ENCODE measurements at places on chromosomes 6 and 20. TPM values are rescaled to one million over a fixed set of nuclear protein-coding genes. Genes with fewer than 3 reads are reported as not detected.

ADGB gene
- not detected for total RNA-seq

DNA sequence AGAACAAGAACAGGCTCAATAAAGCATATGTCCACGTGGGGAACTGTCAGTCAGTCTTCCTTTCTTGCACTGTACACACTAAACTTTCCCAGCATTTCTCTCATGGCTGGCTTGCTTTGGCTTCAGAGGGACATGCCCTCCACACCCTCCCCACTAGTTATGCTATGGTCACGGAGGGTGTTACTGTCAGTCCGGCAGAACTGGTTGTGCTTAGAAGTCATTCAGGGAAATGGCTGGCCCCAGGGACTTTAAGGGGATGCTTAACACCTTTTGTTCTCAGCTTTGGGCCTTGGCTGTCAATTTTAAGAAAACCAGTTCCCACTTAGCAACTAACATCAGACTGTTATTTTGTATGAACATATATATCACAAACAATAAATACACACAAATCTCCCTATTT is 55.1 kb downstream of the ELOVL5 start:
- H3K4me1 ChIP-seq: peaks cover 4% of the 10 kb centered on the region
- no peak overlapping the region for H3K4me3 ChIP-seq
- no peak overlapping the region for H3K27ac ChIP-seq
- DNase-seq: no peak
- H3K36me3 ChIP-seq: no peaks in the 10 kb centered on the region
- no peaks in the 10 kb centered on the region for H3K27me3 ChIP-seq

HLA-DOB gene
- 2.7 TPM for total RNA-seq

- H3K27me3 ChIP-seq: no peaks in the 10 kb centered on the region
- H3K36me3 ChIP-seq: no peaks in the 10 kb centered on the region
- no peak overlapping the region for H3K4me3 ChIP-seq
- DNase-seq: no peak
Measured at GRCh38 chr6:110340392-110340965, 17.7 kb downstream of the METTL24 start.

GRCh38 chr6:158066136-158066781 is 84.6 kb downstream of the SYNJ2 start:
- no peaks in the 10 kb centered on the region for H3K27me3 ChIP-seq
- H3K4me3 ChIP-seq: no peak overlapping the region
- H3K36me3 ChIP-seq: peaks cover 11% of the 10 kb centered on the region
- peaks cover 19% of the 10 kb centered on the region for H3K4me1 ChIP-seq
- no peak for DNase-seq
- no peak overlapping the region for H3K27ac ChIP-seq

CLPSL1 gene
- not detected for total RNA-seq

TOMM6 gene
- total RNA-seq: 105 TPM

GRCh38 chr6:106118835-106119431 is 32.8 kb downstream of the PRDM1 start:
- H3K4me3 ChIP-seq: no peak overlapping the region
- DNase-seq: no peak
- H3K27ac ChIP-seq: no peak overlapping the region

HRH3 gene
- not detected for total RNA-seq

GRCh38 chr6:113979937-113980336 is 9.0 kb upstream of the HDAC2 start:
- H3K4me1 ChIP-seq: no peaks in the 10 kb centered on the region
- DNase-seq: no peak
- no peak overlapping the region for H3K27ac ChIP-seq
- no peak overlapping the region for H3K4me3 ChIP-seq

GHRH gene
- total RNA-seq: not detected

- H3K27ac ChIP-seq: no peak overlapping the region
- no peaks in the 10 kb centered on the region for H3K36me3 ChIP-seq
- no peaks in the 10 kb centered on the region for H3K27me3 ChIP-seq
- H3K4me1 ChIP-seq: no peaks in the 10 kb centered on the region
Measured at GRCh38 chr20:33465481-33466302, 22.1 kb upstream of the SNTA1 start.

DNA sequence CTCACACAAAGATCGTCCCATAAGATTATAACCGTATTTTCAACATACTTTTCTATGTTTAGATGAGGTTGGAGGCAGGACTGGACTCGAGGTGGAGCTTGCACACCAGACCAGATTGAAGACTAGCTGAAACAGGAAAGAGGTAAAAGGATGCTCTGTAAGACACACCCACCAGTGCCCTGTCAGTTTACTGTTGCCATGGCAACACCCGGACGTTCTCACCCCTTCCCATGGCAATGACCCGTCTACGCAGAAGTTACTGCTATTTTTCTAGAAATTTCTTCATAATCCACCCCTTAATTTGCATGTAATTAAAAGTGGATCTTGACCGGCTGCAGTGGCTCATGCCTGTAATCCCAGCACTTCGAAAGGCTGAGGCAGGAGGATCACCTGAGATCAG is 13.6 kb upstream of the SRSF6 start:
- H3K27me3 ChIP-seq: no peaks in the 10 kb centered on the region
- H3K36me3 ChIP-seq: no peaks in the 10 kb centered on the region
- no peak overlapping the region for H3K4me3 ChIP-seq
- DNase-seq: no peak
- H3K4me1 ChIP-seq: no peaks in the 10 kb centered on the region

PCSK2 gene
- total RNA-seq: 0.98 TPM

DNA sequence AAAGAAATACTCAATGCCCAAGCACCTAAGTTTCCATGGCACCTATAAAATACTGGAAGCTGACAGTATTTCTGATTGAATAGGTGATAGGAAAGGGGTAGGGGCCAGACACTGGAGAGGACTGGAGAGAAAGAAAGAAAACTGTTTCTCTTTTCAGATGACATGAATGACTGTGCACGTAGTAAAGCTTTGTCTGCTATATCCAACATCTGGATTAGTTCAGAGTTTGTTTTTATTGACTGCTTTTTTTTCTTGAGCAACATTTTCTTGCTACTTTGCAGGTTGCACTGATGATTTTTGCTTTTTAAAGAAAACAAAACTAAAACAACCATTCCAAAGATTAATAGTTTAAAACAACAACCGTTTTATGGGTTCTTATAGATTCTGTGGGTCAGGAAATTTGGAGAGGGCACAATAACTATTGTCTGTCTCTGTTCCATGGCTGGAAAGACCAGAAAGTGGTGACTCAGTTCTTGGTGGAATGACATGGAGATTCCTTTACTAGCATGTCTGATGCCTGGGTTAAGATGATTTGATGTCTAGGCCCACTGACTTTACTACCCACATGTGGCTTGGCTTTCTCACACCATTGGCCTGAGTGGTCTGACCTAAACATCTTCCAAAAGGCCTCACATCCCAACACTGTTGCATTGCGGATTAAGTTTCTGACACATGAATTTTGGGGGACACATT is 12.2 kb upstream of the LRP11 start:
- H3K27me3 ChIP-seq: no peaks in the 10 kb centered on the region
- H3K4me1 ChIP-seq: no peaks in the 10 kb centered on the region
- DNase-seq: no peak
- H3K4me3 ChIP-seq: no peak overlapping the region
- H3K36me3 ChIP-seq: no peaks in the 10 kb centered on the region
- no peak overlapping the region for H3K27ac ChIP-seq

DNA sequence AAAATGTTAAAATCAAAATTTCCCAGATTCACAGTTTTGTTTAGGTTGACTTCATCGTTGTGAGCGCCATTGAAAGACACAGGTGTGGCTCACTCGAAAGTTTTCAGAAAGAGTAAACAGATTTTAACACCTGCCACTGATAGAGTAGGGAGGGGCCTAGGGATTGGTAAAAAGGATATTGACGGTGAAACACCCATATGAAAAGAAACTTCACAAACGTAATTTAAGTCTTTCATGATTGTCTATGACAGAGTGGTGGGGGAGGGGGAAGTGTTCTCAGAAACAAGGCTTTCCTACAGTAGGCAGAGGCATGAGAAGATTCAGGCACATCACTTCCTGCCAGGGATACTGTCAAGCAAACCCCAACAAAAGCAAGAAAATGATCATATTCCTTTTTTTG is 101.4 kb downstream of the PERP start:
- no peaks in the 10 kb centered on the region for H3K27me3 ChIP-seq
- no peak for DNase-seq
- H3K4me1 ChIP-seq: no peaks in the 10 kb centered on the region
- no peaks in the 10 kb centered on the region for H3K36me3 ChIP-seq
- H3K27ac ChIP-seq: no peak overlapping the region

DNA sequence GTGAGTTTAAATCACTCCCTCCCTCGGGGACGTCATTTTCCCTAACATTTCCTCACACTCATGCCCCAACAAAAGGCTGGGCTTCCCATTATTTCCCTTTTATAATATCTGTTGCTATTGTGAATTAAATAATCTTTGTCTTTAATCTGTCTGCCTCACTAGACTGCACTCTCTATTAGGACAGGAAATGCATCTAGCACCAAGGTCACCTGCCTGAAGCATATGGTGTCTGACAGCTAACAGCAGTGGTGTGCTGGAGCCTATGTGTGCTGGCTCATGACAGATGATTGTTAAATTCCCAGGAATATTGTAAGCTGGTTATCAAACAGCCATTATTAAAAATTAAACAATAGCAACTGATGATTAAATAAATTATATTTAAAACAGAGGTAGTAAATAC is 237.0 kb upstream of the CEP162 start:
- H3K4me1 ChIP-seq: no peaks in the 10 kb centered on the region
- no peaks in the 10 kb centered on the region for H3K36me3 ChIP-seq
- H3K27ac ChIP-seq: no peak overlapping the region
- no peaks in the 10 kb centered on the region for H3K27me3 ChIP-seq

DNA sequence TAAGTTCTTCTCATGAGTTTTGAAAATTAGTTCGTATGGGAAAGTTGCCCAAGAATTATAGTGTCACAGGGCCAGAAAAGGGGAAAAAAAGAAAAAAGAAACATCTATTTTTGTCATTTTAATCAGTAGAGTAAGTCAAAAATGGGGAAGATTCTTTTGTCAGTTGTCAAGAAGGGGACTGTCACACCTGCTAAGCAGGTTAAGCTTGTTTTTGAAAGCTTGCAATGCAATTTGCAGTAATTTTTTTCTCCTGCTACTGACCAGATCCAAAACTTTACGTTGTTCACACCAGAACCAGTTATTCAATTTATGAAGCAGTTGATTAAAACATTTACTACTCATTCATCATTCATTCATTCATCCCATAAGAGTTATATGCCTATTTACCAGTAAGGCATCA is 171.4 kb downstream of the SOX4 start:
- peaks cover 9% of the 10 kb centered on the region for H3K4me1 ChIP-seq
- no peaks in the 10 kb centered on the region for H3K36me3 ChIP-seq
- no peak overlapping the region for H3K27ac ChIP-seq
- no peaks in the 10 kb centered on the region for H3K27me3 ChIP-seq
- no peak overlapping the region for H3K4me3 ChIP-seq

GRCh38 chr20:276620-277495 is 13.7 kb downstream of the C20orf96 start:
- no peak overlapping the region for H3K27ac ChIP-seq
- no peaks in the 10 kb centered on the region for H3K36me3 ChIP-seq
- DNase-seq: peak; percentile 77

SRF gene
- 28.2 TPM for total RNA-seq

DNA sequence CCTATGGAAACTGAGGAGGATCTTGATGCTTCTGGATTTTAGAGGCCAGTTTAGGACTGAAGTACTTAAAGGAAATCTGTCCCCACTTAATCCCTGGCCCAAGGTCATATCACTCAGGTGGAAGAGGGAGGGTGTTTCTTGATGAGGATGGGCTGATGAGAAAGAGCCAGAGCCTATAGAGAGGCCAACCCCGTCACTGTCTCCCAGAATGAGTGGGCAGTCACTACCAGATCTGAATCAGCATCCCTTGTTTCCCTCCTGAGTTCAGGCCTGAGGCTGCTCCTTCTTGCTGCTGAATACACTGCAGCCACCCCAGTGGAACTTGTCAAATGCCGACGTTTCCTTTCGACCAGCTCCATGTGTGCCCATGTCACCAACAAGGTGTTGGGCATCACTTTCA is 14.8 kb downstream of the ARMC12 start:
- H3K4me3 ChIP-seq: no peak overlapping the region
- H3K27me3 ChIP-seq: no peaks in the 10 kb centered on the region
- H3K36me3 ChIP-seq: no peaks in the 10 kb centered on the region
- no peak for DNase-seq
- H3K4me1 ChIP-seq: no peaks in the 10 kb centered on the region

DNA sequence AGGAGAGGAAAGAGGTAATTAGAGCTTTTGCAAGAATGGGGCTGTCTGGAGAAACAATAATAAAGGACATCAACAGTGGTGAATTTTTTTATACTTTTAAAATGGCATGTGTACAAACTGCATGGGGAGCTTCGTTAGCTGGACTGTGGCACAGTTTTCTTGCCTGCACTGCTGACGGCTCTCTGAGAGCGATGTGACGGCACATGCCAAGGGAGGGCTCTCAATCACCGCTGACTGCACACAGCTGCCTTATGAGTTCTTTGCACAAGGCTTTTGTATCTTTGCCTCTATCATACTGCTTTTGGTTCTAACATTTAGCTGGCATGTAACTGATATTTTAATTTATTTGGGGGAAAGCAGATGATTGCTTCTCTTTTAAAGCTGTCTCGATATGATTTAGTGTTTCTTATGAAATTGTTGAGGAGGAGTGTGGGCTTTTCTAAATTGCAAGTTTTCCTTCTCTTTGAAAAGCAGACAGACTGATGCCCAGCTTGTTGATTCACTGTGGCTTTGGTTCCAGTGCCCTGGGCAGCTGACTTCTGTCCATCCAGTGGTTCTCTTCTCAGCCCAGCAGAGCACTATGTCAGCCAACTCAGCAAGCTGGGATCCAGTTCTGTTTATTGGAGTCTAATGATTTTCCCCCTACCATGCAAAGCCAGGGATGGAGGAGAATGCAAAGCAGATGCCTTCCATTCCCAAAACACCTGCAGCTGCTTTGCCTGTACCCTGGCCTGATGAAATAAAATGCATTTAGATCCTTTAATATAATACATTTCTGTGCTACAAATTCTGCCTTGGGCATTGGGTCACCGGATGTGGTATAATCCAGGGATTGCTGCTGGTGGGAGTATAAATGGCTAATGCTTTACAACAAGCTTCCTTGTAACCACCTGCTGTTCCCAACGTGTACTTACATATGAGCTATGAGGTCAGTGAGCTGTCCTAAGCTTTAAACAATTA is 323.9 kb downstream of the ZFAND3 start:
- H3K27ac ChIP-seq: no peak overlapping the region
- no peak overlapping the region for H3K4me3 ChIP-seq
- no peaks in the 10 kb centered on the region for H3K27me3 ChIP-seq
- no peak for DNase-seq

DNA sequence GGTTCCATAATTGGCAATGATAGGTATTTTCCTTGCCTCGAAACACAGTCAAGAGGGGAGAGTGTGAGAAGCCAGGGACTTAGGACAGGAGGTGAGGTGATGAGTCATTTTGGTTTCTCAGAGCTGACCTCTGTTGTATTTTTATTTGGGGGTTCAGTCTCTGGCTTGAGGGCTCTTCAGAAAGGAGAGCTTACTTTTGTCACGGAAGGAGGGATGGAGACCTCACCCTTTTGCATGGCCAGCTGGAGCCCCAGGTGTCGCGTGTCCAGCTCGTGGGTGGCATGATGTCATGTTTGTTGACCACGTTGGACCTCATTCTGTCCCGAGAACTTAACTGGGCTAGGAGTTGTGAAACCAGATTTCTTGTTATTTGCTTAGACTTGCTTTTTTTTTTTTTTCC is 293.9 kb downstream of the QKI start:
- no peaks in the 10 kb centered on the region for H3K36me3 ChIP-seq
- H3K27ac ChIP-seq: no peak overlapping the region
- peaks cover 44% of the 10 kb centered on the region for H3K4me1 ChIP-seq

- H3K27ac ChIP-seq: no peak overlapping the region
- no peaks in the 10 kb centered on the region for H3K4me1 ChIP-seq
Measured at GRCh38 chr6:31381666-31382065, 21.7 kb upstream of the MICA start.
